ENCODE measurements at places on chromosomes 4 and X.

- no peak for DNase-seq
Observed at GRCh38 chrX:153934148-153934761, 582 bp downstream of the NAA10 start.

DNA sequence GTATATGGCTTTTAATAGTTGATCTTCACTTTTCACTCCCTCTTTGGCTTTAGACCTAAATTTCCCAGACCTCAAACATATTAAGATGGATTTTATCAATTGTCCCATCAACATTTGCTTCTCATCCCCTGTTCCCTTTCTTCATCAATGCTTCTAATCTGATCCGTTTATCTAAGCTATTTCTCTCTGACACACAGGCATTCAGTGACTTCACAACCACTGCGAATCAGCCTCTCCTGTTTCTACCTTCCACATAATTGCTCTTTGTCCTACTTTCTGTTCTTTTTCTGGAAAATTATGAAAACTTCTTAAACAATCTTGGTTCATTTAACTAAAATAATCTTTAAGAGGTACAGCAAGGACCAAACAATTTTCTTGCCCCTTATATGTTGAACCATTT, 115.2 kb downstream of the GLRA3 start:
- DNase-seq = no peak

GRCh38 chrX:118904218-118904617, 70.2 kb upstream of the LONRF3 start:
- DNase-seq = no peak

DNA sequence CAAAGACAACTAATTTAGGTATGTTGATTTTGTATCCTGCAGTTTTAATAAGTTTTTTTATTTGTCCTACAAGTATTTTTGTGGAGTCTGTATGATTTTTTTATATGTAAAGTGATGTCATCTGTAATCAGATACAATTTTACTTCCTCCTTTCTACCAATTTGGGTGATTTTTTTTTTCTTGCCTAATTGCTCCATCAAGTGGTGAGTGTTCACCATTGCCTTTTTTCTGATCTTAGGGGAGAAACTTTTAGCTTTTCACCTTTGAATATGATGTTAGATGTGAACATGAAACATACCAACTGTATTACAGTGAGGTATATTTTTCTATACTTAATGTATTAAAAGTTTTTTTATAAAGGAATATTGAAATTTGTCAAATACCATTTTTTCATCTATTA, 362.3 kb downstream of the PABPC4L start:
- no peak for DNase-seq

- DNase-seq = no peak
Observed at GRCh38 chr4:77308843-77309242, 151.8 kb downstream of the CCNG2 start.

DNA sequence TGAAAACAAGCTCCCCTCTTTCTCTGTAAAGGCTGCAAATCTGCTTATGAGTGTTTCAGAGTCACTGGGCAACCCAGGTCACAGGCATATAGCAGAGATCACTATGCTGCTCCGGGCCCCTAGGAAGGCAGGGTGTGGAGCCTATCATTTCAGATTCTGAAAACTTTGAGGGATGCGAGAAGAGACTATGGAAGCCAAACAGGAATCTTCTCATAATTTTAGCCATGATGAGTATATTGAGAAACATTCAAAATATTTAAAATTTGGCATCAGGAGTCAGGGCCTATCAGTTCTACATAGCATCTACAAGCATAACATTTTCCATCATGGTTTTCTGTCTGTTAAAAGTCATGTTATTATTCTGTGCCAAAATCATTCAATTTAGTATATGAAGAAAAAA, 61.7 kb upstream of the ATXN3L start:
- DNase-seq = no peak

DNA sequence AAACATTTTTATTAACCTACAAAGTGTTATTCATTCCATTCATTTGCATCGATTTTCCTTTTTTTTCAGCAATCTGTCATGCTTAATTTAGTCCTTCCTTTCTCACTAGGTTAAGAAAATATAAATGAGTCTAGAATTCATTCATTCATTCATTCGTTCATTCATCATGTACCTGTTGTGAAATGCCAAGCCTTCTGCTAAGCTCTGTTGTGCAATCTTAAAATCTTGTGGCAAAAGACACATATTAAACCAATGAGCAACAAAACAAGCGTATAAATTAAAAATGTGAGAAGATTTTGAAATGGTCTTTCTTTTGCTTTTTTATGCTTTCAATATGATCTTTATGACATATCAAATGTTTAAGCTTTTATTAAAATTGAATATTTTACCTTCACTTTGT, 88.6 kb upstream of the MAD2L1 start:
- DNase-seq = no peak

DNA sequence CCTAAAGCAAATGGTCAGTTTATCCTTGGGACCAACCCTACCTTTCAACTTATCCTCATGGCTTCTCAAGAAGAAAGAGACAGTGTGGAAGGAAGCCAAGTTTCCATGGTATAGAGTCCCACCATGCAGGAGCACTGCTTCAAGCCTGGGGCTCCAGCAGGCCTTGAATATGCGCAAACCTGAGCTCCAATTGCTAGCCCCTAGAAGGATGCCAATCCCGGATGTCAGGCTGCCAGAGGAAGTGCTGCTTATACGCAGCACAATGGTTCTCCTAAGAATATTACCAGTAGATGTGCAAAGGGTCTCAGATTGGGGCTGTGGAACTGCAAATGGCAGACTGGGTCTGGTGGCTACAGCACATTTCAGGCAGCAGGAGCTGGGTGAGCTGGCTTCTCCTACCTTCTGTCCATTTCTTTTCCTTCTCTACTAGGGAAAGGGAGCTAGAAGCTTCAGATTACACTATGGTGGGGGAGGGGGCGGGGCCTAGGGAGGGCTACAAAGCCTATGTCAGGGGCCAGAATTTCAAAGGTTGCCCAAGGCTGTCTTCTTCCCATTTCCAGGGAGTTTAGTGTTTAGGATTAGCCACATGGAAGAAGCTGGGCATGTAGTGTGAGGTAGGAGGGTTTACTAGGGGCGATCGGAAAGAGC, 40.7 kb upstream of the CITED1 start:
- DNase-seq = no peak

- no peak for DNase-seq
Observed at GRCh38 chr4:88107406-88108107, 50.9 kb downstream of the ABCG2 start.

DNA sequence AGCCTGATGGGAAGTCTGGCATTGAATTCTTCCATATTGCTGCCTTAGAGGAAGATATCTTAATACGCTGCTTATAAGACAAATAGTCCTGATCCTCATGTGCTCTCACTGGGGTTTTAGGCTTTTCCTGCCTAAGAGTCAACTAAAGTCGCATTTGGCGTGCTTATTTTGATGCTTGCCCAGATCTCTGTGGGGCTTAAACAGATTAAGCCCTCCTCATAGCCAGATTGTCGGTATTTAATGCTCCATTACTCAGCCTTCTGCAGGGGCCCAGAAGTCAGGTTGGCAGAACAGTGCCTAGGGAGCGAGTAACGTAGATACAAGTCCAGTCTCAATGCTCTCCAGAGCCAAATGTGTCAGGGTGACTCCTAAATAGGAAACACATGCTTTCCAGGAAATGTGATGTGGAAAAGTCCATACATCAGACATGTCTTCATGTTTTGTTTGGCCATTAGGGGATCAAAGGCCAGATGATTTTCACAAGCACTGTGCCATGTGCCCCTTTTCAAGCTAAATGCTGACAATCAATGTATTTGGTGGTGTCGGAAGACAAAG, 262.8 kb downstream of the PRDM5 start:
- DNase-seq = no peak

DNA sequence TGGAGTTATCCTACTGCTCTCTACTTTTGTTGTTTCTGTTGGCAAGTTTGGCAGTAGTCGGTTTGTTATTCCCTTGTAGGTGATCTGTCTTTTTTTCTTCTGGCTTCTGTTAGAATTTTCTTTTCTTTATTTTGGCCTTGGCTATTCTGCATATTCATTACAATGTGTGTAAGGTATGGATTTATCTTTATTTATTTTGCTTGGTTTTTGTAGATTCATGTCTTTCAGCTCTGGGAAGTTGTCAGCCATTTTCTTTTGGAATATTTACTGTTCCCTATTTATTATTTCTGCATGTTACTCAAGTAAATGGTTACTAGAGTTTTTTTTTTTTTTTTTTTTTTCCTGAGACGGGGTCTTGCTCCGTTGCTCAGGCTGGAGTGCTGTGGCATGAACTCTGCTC, 12.6 kb downstream of the ADD1 start:
- no peak for DNase-seq

- peak; percentile 34 for DNase-seq
Observed at GRCh38 chrX:12894074-12895030, 12.1 kb upstream of the TLR8 start.
